ENCODE measurements at places on chromosomes 6 and 20.

- DNase-seq: peak; percentile 57
These were observed 3.0 kb downstream of the E2F3 start for GRCh38 chr6:20404641-20405032.

DNA sequence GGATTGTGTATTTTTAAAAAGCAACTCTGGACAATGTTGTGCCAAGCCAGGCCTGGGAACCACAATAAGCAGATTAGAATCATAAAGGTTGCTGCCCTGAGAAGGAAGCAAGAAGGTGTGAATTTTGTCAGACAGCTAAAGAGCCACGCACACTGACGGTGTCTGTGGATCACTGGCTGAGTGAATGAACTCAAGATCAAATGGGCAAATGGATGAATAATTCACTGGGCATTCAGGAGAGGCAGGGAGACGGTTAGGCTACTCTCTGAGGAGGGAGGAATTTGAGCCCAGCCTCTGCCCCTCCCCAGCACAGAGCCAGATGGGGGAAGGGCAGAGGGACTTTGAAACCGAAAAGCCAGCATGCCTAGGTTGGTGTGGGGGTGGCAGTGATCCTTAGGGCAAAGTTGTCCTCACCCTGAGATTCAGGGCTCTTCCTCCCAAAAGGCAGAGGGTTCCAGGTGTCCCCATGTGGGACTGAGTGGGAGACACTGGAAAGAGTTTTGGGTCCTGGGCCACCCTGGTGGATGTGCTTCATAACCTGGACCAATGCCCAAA, 19.5 kb upstream of the SLC22A7 start:
- DNase-seq: no peak

DNA sequence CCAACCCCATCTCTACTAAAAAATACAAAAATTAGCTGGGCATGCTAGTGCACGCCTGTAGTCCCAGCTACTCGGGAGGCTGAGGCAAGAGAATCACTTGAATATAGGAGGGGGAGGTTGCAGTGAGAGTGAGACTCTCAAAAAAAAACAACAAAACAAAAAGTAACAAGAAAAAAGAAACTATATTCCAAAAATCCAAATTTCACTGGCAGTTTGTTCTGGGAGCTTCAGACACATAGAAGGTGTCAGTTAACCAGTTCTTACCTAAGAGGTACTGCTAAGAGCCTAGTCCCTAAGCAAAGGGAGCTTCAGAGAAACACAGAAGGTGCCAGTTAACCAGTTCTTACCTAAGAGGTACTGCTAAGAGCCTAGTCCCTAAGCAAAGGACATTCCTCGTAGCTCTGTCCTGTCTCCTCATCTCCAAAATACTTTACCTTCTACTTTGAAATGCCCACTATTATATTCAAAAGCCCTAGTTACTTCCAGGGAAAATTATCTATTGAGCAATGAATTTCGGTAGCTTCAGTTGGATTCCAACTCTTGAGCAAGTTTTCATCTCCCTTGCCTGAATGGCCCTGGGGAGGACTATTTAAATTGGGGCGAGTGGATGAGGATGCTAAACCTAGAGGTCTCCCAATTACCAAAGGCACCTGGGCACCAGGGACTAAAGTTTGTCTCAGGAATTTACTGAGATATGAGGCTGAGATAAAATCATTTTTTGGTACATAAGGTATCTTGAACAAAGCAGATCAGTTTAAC, 41.0 kb downstream of the HFE start:
- DNase-seq: no peak

GRCh38 chr6:156686301-156686994, 90.7 kb upstream of the ARID1B start:
- DNase-seq: no peak

DNA sequence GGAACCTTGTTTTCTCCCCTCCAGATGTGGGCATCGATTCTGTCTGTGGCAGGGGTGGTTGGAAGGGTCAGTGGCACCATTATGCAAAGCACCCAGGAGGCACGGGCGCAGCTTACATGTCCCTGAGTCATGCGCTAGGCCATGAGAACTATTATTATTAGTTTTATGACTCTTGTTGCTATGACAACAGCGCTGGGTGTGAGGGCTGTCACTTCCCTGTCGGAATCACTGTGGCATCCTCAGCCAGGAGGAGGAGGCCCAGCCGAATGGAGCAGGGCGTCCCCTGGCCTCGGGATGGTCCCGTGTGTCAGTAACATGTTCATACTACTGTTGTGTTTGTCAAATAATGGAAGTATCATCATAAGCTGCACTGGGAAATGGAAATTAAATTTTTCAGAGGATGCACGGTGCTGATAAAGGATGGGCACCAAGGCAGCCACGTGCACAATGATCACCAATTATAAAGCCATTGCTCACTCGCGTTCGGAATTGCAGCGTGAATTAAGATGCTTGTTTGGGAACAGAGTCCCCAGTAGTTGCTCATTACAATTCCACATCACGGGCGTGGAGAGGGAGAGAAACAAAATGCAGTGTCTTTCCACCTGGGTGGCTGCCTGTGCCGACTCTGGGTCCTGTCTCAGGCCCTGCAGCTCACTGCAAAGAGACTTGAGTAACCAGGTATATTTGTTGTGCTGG, 247.9 kb downstream of the CDH4 start:
- DNase-seq: no peak

- DNase-seq: no peak
These were observed 59.2 kb downstream of the TRAM2 start for GRCh38 chr6:52517502-52518278.

GRCh38 chr20:62925420-62926228, 681 bp downstream of the DIDO1 start:
- peak; percentile 57 for DNase-seq

- no peak for DNase-seq
These were observed 459.2 kb upstream of the RUNX2 start for GRCh38 chr6:44868910-44869309.

DNA sequence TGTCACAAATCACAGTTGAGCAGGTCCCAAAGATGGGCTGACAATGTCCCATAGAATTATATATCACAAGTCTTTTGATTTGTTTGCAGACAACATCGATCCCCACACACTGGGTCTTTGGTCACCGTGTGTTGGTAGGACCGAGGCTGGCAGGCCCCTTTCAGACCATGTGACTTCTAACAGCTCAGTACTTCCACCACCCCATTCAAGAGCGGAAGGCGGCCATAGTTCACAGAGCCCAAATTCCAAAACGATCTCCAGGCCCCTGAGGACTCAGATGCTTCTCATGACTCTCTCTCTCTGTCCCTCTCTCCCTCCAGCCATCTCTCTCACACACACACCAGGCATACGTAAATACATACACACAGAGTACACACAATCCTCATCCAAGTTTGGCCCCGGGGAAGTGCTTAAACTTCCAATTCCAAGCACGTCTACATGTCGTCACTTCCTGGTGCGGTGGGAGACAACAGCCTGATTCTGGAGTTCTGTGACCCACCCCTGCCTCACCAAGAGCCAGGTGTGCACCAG, 155.9 kb upstream of the INSM1 start:
- no peak for DNase-seq

DNA sequence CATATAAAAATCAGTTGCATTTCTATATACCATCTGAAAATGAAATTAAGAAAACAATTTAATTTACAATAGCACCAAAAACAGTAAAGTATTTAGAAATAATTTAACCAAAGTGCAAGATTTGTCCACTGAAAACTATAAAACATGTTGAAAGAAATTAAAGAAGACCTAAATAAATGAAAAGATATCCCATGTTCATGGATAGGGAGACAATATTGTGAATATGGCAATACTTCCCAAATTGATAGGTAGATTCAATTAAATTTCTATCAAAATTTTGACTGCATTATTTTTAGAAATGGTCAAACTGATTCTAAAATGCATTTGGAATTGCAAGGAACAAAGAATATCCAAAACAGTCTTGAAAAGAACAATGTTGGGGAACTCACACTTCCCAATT, 17.6 kb upstream of the POU3F2 start:
- DNase-seq: no peak

DNA sequence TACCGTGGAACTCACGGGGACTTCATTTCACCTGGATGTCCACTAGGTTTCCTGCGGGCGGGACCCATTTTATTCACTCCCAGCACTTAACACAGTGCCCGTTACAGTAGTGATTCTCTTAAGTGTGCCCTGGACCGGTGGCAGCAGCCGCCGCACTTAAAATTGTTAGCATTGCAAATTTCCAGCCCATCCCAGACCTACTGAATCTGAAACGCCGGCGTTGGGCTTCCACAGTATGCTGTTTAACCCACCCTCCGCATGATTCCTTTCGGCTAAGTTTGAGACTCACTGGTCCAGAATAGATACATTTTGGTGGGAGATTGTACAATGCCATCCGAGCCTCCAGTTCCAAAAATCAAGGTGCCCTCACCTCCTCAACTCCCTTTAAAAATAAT, 967 bp downstream of the SMPDL3A start:
- no peak for DNase-seq
